ENCODE measurements at places on chromosomes 5 and 9.

DNA sequence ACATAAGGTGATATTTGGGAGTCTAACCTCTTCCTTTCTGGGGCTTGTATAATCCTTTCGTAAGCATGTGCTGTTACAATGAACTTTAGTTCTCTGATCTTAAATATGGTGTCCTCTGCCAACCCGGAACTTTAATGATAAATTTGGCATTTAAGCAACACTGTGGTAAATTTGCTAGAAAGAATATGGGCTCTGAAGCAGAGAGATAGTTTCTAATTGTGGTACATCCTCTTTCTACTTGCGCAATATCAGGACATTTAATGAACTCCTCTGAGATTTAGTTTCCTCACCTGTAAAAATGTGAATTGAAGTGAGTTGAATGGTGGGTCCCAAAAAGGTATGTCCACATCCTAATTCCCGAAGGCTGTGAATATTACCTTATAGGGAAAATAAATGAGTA is 364.7 kb downstream of the CAAP1 start:
- no peak for DNase-seq

DNA sequence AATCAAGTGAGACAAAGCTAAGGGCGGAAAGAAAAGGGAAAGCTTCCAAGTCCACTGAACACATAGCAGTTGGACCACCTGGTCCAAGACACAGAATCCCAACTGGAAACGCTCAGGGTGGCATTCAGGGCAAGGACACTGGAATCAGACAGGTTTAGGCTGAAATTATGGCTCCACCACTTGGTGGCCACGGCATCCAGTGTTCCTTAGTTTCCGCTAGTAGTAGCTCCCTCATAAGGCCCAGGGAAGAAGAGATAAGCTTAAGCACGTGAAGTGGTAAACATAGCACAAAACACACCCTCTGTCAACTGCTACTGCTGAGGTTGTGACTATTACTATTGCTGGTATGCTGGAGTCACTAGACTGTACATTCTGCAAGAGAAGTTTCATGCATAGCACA is 209.4 kb downstream of the GLIS3 start:
- no peak for DNase-seq

DNA sequence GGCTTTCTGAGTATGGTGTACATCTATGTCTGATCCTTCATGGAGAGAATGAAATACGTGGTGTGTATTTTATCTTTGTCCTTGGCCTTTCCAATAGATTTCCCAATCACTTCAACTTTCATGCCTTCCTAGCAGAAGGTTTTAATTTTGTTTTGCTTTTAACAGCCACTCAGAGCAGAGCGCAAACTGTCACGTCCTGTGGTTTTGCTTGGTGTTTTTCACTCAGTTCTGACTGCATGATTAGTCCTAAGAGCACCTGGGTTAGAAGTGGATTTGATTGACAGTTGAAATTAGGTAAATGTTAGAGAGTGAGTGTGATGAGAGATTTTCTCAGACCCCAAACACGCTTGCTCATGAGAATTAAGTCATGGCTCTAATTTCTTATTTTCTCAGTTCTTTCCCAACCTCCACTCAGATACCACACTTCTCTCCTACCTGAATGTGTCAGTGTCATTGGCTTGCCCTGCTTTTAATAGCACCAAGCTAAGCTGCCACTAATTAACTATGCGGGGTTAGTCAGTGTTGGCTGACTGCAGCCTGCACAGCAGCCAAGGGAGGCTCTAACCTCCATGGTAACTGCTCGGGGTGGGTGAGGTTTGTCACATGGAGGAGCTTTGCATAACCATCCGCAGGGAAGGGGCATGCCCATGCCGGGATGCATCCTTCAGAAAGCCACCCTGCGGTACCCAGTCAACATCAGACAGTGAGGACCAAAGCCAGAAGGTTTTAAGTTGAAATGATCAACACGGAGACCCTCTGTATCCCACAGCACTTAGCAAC is 173.4 kb downstream of the NR3C1 start:
- no peak for DNase-seq

- DNase-seq: no peak
These were observed 485.3 kb downstream of the CDH9 start for GRCh38 chr5:26553079-26553478.

DNA sequence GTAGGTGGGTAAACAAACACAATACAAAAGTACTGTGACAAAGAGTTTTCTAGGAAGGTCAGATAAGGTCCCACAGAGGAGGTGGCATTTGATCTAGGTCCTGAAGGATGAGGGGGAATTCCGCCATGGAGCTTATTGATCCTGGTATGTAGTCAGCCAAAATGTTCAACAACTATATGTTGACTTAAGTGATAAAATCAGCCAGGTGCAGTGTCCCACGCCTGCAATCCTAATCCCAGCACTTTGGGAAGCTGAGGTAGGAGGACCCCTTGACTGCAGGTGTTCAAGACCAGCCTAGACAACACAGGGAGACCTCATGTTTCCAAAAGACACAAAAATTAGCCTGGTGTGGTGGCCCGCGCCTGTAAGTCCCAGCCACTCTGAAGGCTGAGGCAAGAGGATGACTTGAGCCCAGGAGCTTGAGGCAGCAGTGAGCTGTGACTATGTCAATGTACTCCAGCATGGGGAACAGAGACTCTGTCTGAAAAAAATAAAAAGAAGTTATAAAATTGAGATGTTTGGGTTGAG is 46.4 kb upstream of the PLIN2 start:
- no peak for DNase-seq

- no peak for DNase-seq
These were observed 287.5 kb downstream of the KCTD16 start for GRCh38 chr5:144458216-144458615.

GRCh38 chr5:11143456-11144267 is 382.6 kb upstream of the DAP start:
- no peak for DNase-seq

DNA sequence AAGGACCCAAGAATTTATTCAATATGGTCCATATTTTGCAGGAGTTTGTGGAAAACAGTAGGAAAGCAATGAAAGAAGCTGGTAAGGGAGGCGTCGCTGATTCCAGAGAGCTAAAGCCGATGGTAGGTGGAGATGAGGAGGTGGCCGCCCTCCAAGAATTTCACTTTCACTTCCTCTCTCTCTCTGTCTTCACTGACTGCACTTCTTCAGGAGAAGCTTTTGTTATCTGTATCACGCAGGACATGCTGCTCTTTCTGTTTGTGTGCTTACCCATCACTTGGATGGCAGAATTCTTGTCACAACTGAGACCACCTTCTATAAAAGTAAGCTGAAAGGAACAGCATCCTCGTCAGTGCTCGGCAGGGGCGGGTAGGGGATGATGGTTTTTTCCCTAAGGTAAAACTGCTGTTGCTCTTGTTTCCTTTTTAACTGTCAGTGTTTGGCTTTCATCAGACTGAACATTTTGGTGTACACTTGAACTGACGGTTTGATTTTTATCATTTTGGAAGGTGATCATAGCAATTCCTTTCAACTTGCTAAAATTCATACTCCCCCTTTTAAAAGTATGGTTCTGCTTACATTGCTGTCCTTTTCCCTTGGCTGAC is 62.4 kb upstream of the FSD1L start:
- DNase-seq: peak; percentile 68

- no peak for DNase-seq
These were observed 241.7 kb upstream of the KCNN2 start for GRCh38 chr5:114120166-114120565.

GRCh38 chr9:18250053-18250452 is 223.9 kb upstream of the ADAMTSL1 start:
- no peak for DNase-seq

GRCh38 chr9:78903581-78903980 is 606.7 kb downstream of the PSAT1 start:
- no peak for DNase-seq

DNA sequence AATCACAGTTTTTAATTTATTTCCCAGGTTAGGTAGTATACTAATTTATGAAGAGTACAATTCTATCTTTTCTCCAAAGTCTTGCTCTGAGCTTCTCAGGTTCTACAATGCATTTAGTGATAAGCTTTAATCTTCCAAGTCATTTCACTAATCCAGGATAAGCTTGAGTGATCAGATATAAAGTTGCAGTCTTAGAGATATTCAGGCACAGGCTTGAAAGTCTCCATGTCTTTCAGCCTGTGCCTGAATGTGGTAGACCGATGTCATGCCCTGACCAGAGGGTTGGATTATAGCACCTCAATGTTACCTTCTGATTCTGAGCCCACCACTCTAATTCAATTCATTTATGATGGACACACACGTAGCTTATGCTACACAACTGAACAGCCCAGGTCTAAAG is 3.2 kb downstream of the CRHBP start:
- no peak for DNase-seq

GRCh38 chr9:19381656-19382055 is 1.6 kb upstream of the RPS6 start:
- no peak for DNase-seq

DNA sequence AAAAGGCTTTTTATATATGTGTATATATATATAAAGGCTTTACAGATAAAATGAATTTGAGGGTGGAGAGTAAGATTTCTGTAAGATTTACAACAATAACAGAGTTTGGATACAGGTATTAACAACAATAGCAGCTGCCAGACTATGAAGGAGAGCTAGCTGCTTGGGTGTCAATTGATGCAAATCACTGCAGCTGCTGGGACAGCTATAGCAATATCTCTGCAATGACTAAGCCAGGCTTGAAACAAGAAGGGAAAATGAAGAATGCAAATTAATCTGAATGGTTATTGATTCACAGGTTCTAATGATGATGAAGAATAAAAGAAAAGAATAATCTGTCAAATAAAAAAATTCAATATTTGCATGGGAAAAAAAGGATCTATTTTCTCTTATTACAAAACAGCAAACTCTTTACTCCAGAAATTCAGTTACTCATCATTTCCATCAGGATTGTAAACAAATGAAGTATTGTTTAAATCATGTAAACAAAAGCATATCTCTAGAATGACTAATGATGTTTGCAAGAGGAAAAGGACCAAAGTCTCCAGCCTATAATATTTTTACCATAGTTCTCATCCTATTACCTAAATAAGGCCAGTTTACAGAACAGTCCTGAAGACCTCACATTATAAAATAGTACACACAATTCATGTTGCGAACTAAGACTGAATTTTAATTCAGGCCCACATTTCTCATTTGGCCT is 219.0 kb downstream of the HTR1A start:
- no peak for DNase-seq

DNA sequence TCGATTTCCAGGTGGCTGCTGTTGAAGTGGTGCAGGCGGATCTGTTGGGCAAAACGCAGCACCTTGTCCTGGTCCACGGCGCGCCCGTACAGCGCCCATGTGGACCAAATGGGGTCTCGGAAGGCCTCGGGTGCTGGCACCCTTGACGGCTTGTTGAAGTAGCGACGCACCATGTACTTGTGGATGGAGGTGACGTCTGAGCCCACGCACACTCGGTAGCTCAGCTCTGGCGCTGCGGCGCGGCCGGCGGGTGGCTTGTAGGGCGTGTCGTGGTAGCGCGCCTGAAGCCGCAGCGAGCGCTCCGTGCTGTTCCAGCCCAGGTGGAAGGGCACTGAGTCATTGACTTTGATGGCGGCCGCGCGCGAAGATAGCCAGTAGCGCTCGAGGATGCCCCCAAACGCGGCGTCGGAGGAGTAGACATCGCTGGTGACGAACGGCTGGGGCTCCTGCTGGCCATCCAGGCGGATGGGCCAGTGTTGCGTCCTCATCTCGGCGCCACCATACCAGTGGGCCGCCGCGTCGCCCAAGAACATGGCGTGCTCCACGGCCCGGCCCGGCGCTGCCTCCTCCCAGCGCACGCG is 4.7 kb downstream of the MYORG start:
- no peak for DNase-seq

DNA sequence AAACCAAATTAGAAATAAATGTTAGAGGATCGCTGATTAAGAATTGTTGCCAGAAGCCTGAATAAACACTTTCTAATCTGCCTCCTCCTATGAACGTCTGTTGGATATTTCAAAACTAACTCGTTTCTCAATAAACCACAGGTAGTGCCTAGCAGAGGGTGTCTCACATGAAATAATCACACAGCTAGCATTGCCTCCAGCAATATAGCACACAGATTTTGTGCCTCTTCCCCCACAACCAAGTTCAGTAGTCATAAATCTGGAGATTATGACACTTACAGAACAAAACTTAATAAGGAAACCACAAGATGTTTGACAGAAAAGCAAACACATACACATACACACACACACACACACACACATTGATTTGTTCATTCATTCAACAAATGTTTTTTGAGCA is 173.2 kb upstream of the CDH10 start:
- DNase-seq: no peak

- DNase-seq: no peak
These were observed 287.8 kb downstream of the FANCC start for GRCh38 chr9:95029720-95030119.

DNA sequence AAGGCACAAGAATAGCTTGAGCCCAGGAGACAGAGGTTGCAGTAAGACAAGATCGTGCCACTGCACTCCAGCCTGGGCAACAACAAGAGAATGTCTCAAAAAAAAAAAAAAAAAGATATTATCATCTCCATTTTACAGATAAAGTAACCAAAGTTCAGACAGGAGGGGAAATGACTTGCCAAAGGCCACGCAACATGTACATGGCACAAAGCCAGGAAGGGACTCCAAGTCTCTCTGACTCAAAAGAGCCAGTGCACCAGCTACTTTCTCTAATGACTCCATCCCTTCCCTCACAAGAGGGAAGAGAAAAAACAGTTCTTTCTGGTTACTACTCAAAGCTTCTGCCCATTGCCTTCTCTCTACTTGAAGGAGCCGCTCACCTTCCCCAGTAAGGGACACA is 34.1 kb downstream of the SIL1 start:
- DNase-seq: peak; percentile 33

GRCh38 chr9:110015759-110016158 is 192.2 kb downstream of the C9orf152 start:
- no peak for DNase-seq

GRCh38 chr5:133250527-133250926 is 198.7 kb downstream of the HSPA4 start:
- DNase-seq: no peak

GRCh38 chr5:34609951-34610441 is 46.1 kb upstream of the RAI14 start:
- DNase-seq: no peak

DNA sequence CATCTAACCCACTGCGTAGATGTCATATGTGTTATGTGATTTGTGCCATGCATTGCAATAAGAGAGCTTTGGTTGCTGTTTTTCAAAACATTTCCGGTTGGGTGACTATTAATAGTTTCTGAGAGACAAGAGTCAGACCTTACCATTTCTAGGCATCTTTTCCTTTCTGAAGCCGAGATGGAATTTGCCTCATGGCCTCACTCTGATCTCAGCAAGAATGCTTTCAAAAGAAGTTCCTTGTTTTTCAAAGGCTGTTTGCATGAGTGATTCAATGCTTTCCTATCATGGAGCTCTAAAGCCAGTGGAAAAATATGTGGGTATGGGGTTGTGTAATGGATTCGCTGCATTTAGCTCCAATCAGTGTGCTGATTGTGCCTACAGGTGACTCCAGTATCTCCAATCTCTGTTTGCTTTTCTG is 203.1 kb upstream of the PPP1R2B start:
- no peak for DNase-seq

- DNase-seq: peak; percentile 6
These were observed at the start of gene ZDHHC21 for GRCh38 chr9:14693251-14693861. Gene ZDHHC21, minus strand, starts transcription at chr9:14693432. Its CDS starts 19,092 bp downstream, at chr9:14674340.

GRCh38 chr9:133945977-133946753 is 46.0 kb downstream of the VAV2 start:
- no peak for DNase-seq

Measured in hematopoietic multipotent progenitor cell treated with erythropoietin and hydrocortisone succinate and interleukin-3 and kit ligand, for 15 days (in vitro differentiated cells).